ENCODE measurements at places on chromosomes 1 and 21.
A peak's percentile ranks its signal among the peaks of the same experiment; 100 is the strongest.

- no peak overlapping the region for H3K4me3 ChIP-seq
- H3K27ac ChIP-seq, result no peak overlapping the region
- no peaks in the 10 kb centered on the region for H3K4me1 ChIP-seq
- peaks cover 27% of the 10 kb centered on the region for H3K36me3 ChIP-seq
Observed at GRCh38 chr1:178411756-178412399, 84.9 kb downstream of the CLEC20A start.

GRCh38 chr1:7262611-7263010 lies 477.4 kb downstream of the CAMTA1 start:
- H3K4me3 ChIP-seq, result no peak overlapping the region
- H3K27me3 ChIP-seq, result peaks cover 46% of the 10 kb centered on the region
- peak; percentile 14 for DNase-seq
- no peak overlapping the region for H3K27ac ChIP-seq
- H3K36me3 ChIP-seq, result no peaks in the 10 kb centered on the region

- no peak for DNase-seq
- no peak overlapping the region for H3K4me3 ChIP-seq
- H3K27me3 ChIP-seq, result no peaks in the 10 kb centered on the region
- no peak overlapping the region for H3K27ac ChIP-seq
Observed at GRCh38 chr21:44534688-44535087, 5.3 kb downstream of the KRTAP10-1 start.

DNA sequence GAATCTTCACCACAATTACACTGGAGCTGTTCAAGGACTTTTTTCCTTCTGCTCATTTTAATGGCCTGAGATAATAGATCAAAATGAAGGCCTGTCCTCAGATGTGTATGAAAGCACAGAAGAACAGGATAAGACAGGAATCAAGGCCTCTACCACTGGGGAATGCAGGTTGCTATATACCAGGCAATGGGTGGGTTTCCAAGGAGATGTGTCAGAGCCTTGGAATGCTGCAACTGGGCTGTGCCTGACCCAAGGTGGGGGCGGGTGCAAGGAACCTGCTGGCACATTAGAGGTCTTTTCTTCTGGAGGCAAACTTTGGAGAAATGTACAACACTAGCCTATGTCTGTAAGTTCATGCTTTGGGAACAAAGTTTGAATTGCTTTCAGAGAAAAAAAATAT lies 21.7 kb upstream of the LAMC2 start:
- no peak for DNase-seq
- H3K4me1 ChIP-seq, result peaks cover 27% of the 10 kb centered on the region
- no peak overlapping the region for H3K4me3 ChIP-seq
- no peaks in the 10 kb centered on the region for H3K36me3 ChIP-seq

GRCh38 chr1:245829826-245830225 lies 675.0 kb downstream of the KIF26B start:
- no peak for DNase-seq
- H3K36me3 ChIP-seq, result no peaks in the 10 kb centered on the region
- no peak overlapping the region for H3K27ac ChIP-seq

GRCh38 chr1:201469645-201470074 lies 672 bp upstream of the PHLDA3 start:
- H3K4me1 ChIP-seq, result peaks cover 35% of the 10 kb centered on the region
- DNase-seq, result no peak
- peak overlapping the region; percentile 92 for H3K27ac ChIP-seq

GRCh38 chr21:35905096-35905962 lies 155.0 kb downstream of the SETD4 start:
- peaks cover 6% of the 10 kb centered on the region for H3K4me1 ChIP-seq
- no peaks in the 10 kb centered on the region for H3K36me3 ChIP-seq
- no peak for DNase-seq
- H3K27ac ChIP-seq, result no peak overlapping the region
- H3K4me3 ChIP-seq, result no peak overlapping the region
- H3K27me3 ChIP-seq, result peaks cover 53% of the 10 kb centered on the region

DNA sequence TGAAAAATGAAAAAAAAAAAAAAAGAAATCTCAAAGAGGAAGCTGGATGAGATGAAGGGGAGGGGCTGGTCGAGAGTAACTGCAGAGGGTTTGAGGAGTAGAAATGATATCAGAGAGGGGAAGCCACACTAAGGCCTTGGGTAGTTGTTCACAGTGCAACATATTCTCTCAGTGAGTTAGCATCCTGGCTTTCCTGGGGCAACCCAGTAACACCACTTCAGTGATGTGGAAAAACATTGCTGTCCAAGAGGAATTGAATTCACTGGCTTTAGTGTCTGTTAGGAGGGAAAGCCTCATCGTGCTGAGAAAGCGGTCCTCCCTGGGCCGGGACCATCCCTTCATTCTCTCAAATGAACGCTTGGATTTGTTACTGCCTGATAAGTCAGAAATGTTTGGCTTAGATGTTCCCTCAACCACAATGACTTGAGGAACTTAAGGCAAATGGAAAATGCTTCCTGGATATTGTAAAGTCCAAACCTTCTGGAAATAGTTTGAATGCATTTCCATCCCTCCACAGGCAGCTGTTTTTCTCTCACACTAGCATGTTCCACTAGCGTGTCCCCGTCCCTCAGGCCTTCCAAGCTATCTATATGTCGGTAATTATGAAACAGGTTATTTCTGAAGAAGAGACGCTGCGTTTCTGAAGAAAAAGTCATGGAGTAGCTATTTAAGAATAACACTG lies 12.2 kb downstream of the TGFB2 start:
- peak overlapping the region; percentile 45 for H3K27ac ChIP-seq
- peaks cover 46% of the 10 kb centered on the region for H3K4me1 ChIP-seq
- no peak overlapping the region for H3K4me3 ChIP-seq
- H3K27me3 ChIP-seq, result no peaks in the 10 kb centered on the region
- no peak for DNase-seq

GRCh38 chr1:177164380-177165068 lies at the start of gene ASTN1:
ASTN1 (minus strand) TSS chr1:177164712; CDS start chr1:177164676, 36 bp downstream.
- no peak for DNase-seq
- peaks cover 6% of the 10 kb centered on the region for H3K4me1 ChIP-seq
- peaks cover 9% of the 10 kb centered on the region for H3K27me3 ChIP-seq
- H3K36me3 ChIP-seq, result no peaks in the 10 kb centered on the region
- peak within 1 kb of the TSS; percentile 64 for H3K4me3 ChIP-seq

- no peaks in the 10 kb centered on the region for H3K27me3 ChIP-seq
- H3K27ac ChIP-seq, result no peak overlapping the region
- no peak overlapping the region for H3K4me3 ChIP-seq
- peaks cover 10% of the 10 kb centered on the region for H3K36me3 ChIP-seq
- DNase-seq, result no peak
- peaks cover 2% of the 10 kb centered on the region for H3K4me1 ChIP-seq
Observed at GRCh38 chr1:197557302-197557701, 218.0 kb downstream of the DENND1B start.

GRCh38 chr1:41704196-41704595 lies 214.5 kb downstream of the HIVEP3 start:
- H3K36me3 ChIP-seq, result no peaks in the 10 kb centered on the region
- no peaks in the 10 kb centered on the region for H3K27me3 ChIP-seq
- no peak overlapping the region for H3K27ac ChIP-seq
- DNase-seq, result no peak
- no peak overlapping the region for H3K4me3 ChIP-seq

DNA sequence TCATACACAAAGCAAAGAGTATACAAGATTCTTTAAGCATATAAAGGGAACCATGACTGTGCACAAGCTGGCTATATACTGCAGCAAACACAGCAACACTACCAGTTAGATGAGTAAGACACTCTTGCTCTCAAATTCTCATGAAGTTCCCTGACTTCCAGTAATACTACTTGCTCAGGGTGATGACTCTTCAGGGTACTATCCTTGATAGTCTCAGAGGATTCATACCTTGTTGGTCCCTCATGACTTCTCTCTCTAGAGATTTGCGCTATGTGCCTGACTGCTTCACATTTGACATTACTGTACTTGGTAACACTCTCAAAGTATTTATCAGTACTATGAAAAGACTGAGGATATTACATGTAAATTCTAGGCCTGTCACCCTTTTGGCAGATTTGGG lies 159.8 kb upstream of the ZRANB2 start:
- DNase-seq, result no peak
- peaks cover 2% of the 10 kb centered on the region for H3K4me1 ChIP-seq
- H3K36me3 ChIP-seq, result no peaks in the 10 kb centered on the region
- H3K27ac ChIP-seq, result no peak overlapping the region

GRCh38 chr1:107683191-107683657 lies 281.8 kb downstream of the VAV3 start:
- H3K4me3 ChIP-seq, result no peak overlapping the region
- peaks cover 28% of the 10 kb centered on the region for H3K4me1 ChIP-seq
- no peak for DNase-seq
- H3K27ac ChIP-seq, result no peak overlapping the region
- H3K27me3 ChIP-seq, result no peaks in the 10 kb centered on the region

- DNase-seq, result no peak
- peaks cover 3% of the 10 kb centered on the region for H3K36me3 ChIP-seq
- H3K27ac ChIP-seq, result no peak overlapping the region
- H3K27me3 ChIP-seq, result peaks cover 3% of the 10 kb centered on the region
Observed at GRCh38 chr1:33120436-33121231, 39.7 kb downstream of the AZIN2 start.

GRCh38 chr1:76053021-76053420 lies 21.5 kb upstream of the ST6GALNAC3 start:
- peak overlapping the region; percentile 82 for H3K27ac ChIP-seq
- no peak for DNase-seq
- H3K4me3 ChIP-seq, result no peak overlapping the region
- H3K27me3 ChIP-seq, result no peaks in the 10 kb centered on the region
